NCI-H1092 (cell line): ENCODE measurements at places on chromosomes 4 and X.

GRCh38 chr4:163755013-163755412 lies 260.5 kb downstream of the TMA16 start:
- DNase-seq, result no peak

DNA sequence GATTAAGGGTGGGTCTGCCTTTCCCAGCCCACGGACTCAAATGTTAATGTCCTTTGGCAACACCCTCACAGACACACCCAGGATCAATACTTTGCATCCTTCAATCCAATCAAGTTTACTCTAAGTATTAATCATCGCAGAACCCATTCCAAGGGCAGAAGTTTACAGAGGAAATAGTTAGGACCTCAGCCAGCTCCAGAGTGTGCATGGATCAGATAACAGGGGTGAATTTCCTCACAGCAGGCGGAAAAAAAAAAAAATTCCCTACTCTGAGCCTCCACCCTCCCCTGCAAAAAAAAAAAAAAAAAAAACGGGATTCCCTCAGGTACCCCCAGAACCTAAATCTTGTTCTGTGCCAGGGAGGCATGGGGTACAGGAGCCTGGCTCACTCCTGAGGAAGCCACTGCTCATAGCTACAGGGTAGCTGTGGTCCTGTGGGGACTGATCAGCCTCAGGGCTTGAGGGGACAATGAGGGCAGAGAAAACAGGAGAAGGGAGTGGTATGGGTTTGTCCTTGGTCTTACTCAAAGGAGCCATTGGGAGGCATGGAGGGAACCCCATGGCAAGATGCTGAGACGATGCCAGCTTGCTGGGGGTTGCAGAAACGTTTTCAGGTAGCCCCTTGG lies 113.0 kb downstream of the DHRSX start:
- DNase-seq, result no peak

- DNase-seq, result no peak
Observed at GRCh38 chrX:30851449-30851848, 37.6 kb downstream of the TAB3 start.

DNA sequence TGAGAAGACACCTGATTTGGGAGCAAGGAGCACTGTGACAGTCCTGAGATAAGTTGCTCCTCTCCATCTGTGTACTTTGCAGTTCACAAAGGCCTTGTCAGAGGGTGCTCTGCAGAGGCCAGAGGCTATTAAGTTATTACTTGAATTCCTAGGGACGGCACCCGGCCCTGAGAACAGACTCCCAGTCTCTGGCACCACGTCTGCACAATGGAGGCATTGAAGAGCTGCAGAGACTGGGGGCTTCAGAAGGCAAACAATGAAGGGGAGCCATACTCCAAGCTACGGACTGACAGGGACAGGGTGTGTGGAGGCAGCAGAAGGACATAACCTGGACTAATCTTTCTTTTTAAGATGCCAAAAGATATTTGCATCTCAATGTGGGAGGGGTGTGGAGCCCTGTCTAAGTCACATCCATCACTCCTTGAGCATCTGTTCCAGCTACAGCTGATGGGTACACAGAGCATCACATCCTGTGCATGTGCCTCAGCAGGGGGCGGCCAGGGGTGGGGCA lies 11.5 kb downstream of the RASGEF1B start:
- DNase-seq, result no peak

GRCh38 chr4:39032218-39033085 lies at the start of gene TMEM156:
Gene TMEM156, minus strand, starts transcription at chr4:39032409. Its CDS starts 96 bp downstream, at chr4:39032313.
- no peak for DNase-seq

DNA sequence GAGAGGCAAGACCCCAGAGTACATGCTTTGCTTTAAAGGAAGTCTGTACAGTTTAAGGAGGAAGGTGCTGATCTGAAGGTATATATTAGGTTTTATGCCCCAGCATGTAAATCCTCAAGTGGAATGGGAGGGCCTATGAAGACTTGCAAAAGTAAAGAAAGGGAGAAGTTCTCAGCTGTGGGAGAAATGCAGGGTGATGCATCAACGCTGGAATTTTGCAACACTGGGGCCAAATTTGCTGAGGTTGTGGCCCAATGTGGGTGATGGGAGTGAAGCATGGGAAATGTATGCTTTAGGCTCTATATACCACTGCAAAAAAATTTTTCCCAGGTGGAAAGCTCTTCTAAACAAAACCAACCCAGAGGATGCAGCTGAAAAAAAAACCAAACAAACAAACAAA lies 33.8 kb upstream of the GPR174 start:
- DNase-seq, result no peak

- no peak for DNase-seq
Observed at GRCh38 chrX:48665991-48666390, 17.6 kb upstream of the WAS start.

DNA sequence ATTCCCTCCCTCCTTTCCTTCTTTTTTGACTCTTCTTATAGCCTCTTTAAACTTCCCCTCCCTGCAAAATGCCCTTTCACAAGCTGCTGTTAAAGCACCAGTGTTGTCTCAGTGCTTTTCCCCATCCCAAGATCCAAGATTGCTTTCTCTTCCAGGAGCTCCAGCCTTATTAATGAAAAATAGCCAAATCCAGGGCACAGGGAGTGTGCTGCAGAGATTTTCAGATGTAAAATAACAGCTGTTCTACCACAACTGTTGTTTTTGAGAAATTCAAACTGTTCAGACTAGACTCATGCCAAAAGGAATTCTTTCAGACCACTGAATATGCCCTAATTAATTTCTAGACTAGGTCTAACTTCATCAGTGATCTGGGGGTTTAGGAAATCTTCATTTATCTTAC lies 47.0 kb upstream of the GPC3 start:
- DNase-seq, result no peak

DNA sequence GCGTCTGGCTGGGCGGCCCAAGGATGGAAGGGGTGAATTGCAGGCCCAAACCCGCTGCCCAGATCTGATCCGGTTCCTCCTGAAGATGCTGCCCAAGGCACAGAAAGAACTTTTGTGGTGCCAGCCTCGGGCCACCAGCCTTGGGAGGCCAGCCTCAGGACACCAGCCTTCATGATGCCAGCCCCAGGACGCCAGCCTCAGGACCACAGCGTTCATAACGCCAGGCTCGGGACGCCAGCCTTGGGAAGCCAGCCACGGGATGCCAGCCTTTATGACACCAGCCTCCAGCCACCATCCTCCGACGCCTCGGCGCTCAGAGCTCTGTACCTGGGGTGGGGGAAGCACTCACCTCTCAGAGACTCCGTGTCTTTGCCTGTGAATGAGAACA lies 107.8 kb downstream of the ADRA2C start:
- DNase-seq, result no peak

- no peak for DNase-seq
Observed at GRCh38 chrX:149848855-149849254, 32.1 kb upstream of the MAGEA8 start.

DNA sequence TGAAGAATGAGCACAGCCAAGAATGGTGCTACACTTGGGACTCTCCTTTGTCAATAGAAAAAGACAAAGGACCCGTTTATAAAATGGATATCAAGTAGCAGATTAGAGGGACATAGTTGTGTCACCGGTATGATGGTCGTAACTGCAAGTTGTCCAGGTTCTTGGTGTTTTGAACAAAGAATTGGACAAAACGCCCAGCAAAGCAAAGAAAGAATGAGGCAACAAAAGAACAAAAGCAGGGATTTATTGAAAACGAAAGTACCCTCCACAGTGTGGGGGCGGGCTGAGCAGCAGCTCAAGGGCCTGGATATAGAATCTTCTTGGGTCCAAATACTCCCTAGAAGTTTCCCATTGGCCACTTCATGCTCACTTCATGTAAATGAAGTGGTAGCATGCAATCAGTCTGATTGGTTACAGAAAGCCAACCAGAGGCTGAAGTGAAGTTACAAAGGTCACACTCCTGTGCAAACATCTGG lies 54.7 kb downstream of the SHROOM3 start:
- DNase-seq, result no peak

DNA sequence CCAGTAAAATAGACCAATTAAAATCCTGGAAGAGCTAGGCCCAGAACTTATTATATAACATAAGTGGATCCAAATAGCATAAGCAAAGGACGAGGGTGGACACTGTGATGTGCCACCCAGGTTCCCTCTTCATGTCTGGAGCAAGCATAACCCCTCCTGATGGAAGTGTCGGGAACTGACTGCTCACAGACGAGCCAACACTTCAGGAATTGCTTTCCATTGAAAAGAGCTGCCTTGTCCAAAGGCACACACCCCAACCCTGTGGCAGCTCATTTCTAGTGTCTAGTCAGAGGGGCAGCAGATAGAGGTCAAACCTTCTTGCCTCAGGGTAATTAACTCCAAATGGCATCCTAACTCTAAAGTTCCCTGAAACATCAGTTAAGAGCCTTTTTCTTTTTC lies 15.3 kb downstream of the DDIT4L start:
- DNase-seq, result no peak

- DNase-seq, result no peak
Observed at GRCh38 chr4:150089732-150090131, 11.5 kb downstream of the DCLK2 start.

- no peak for DNase-seq
Observed at GRCh38 chr4:108601532-108601931, 18.8 kb upstream of the RPL34 start.

DNA sequence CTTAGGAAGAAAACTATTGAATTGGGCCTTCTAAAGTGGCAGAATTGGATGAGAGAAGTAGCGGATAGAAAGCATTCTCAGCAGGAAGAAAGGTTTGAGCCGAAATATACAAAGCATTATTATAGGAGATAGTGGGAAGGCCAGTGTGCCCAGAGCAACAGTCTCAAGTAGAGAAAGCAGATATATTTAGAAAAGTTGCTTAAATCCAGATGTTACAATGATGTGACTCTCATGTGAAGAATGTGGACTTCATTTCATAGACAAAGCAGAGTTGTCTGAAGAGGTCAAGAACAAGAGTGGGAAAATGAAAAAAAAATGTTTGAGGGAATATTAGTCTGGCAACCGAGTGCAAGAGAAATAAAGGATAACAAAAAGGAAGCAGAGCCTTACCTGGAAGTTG lies 66.9 kb downstream of the SYNPO2 start:
- DNase-seq, result no peak

DNA sequence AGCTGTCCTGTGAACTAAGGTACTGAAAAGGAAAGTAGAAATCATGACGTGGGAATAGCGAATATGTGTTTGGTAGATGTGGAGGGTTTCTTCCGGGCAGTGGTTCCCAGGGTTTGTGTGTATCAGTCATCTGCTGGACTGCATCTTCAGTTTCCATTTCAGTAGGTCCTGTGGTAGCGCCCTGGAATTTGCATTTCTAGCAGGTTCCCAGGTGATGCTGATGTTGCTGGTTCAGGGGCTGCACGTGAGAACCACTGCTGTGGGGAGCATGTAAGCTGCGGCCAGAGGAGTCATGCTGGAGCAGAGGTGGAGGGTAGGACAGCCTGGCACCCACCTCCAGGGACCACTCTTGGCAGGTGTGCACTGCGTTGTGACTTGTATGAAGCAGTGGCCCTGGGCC lies 47.1 kb downstream of the ARHGAP10 start:
- no peak for DNase-seq

DNA sequence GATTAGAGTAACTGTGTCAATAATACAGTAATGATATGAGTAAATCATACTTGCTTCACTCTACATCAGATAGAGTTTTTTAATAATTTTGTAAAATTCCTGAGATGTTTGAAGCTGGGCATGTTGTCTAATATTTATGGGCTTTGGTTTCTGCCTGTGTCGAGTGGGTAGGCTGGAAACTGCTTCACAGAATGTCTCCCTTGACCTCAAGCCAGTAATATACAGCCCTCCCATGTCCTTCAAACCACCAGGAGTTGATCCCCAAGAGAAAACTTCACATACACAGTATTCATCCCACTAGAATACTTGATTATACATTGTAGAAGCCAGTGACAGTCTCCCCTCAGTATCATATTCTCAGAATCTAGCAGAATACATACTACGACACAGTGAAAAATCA lies 284.8 kb upstream of the TENM3 start:
- no peak for DNase-seq

DNA sequence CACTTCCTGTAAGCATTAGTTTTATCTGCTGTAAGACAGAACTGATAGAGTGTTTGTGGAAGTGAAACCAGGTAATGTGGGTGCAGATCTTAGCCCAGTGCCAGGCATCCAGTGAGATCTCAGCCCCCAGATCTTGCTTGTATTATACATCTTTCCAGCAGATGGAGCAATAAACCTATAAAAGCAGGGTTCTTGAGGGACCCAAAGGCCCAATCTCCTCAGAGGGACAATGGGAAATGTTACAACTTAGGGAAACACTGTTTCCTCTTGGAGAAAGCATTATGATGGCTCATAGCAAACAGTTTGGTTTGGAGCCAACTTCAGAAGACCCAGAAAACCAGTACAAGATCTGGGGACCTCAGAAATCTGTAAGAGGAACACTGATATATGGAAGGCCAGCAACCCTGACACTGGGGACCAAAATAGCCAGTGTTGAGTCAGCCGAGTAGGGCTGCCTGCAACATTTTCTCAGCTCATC lies 206.3 kb downstream of the SLC7A11 start:
- DNase-seq, result peak; percentile 34

DNA sequence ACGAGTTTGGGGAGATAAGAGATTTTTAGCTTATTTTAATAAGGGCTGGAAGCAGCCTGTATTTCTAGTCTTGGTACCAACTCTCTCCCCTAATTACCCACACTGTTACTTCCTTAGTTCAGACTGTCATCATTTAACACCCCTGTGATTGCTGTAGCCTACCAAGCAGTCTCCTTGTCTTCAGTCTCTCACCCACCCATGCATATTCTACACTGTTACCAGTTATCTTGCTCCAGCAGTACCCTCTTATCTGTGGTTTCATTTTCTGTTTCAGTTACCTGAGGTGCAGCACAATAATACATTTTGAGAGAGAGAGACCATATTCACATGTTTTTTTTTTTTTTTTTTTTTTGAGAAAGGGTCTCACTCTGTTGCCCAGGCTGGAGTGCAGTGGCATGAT lies 80.2 kb downstream of the DIAPH2 start:
- DNase-seq, result no peak

DNA sequence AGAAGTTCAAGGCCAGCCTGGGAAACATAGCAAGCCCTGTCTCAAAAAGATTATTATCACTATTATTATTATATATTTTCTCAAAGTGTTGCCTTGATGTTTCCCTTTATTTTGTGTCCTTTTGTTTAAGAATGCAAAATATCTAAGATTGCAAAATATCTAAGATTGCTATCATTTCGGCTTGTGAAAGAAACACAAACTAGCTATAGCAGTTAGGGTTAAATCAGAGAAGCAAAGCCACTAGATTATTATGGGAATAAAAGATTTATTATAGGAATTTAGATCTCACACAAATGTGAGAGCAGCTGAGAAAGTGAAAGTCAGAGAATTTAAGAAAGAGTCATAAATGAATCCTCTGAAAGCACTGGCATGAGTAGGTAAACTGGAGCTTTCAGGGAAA lies 18.0 kb upstream of the TMEM184C start:
- DNase-seq, result no peak

DNA sequence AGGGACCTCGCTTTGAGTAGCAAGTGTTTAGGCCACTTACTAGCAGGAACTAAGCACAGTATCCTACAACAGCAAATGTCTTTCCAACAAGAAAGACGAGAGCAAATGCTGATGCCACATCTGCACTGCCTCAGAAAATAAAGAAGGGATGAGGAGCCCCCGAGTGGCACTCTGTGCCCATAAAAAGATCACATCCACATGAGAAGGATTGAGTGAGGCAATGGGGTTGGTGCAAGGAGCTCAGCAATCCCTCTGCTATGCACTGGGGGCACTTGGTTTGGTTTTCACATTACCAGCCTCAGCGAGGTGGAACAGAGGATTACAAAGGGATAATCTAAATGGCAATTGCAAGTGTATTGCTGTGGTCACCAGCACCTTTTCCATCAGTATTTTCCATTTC lies 252.8 kb upstream of the SLC7A11 start:
- DNase-seq, result no peak

GRCh38 chr4:58144721-58145120 lies 1034.5 kb upstream of the IGFBP7 start:
- DNase-seq, result no peak
